ENCODE measurements at places on chromosomes 1 and 21. TPM values are rescaled to one million over a fixed set of nuclear protein-coding genes. Genes with fewer than 3 reads are reported as not detected.

The OR10J1 gene
- total RNA-seq = not detected

The CGN gene
- total RNA-seq = 0.45 TPM

The FCRL4 gene
- not detected for total RNA-seq

The SPRR2G gene
- not detected for total RNA-seq

The MAD2L2 gene
- total RNA-seq = 31.2 TPM

The B3GALT5 gene
- not detected for total RNA-seq

The FHAD1 gene
- 0.56 TPM for total RNA-seq

The PPM1J gene
- 0.85 TPM for total RNA-seq

The BARHL2 gene
- not detected for total RNA-seq

The ZNF683 gene
- total RNA-seq = not detected

The CDK11B gene
- 9.3 TPM for total RNA-seq

The SLC44A5 gene
- total RNA-seq = 9.1 TPM

The CIART gene
- total RNA-seq = 0.54 TPM

The SGIP1 gene
- 19.7 TPM for total RNA-seq

The PTPN7 gene
- total RNA-seq = not detected

The TRIM67 gene
- total RNA-seq = not detected

The NPPA gene
- not detected for total RNA-seq
